ENCODE measurements at places on chromosomes 5 and 9.
A peak's percentile ranks its signal among the peaks of the same experiment; 100 is the strongest.

- DNase-seq = peak; percentile 85
These were observed 47.8 kb downstream of the NR3C1 start for GRCh38 chr5:143355710-143356109.

DNA sequence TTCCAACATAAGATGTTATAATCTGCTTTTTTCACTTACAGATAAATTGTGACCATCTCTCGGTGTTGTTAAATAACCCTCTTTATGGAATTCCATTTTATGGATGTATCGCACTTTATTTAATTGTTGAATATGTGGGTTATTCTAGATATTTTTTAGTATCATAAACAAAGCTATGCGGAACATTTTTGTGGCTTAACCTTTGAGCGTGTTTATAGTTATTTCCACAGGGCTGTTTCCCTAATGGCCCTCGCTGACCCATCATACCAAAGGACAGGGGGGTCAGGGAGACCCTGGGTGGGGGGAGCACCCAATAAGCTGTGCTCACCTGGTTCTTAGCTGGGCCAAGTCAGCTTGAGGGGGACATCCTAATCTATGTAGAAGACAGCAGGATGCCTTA lies 65.3 kb downstream of the NDST1 start:
- DNase-seq = no peak

GRCh38 chr9:11269036-11269435 lies 656.2 kb upstream of the PTPRD start:
- no peak for DNase-seq

DNA sequence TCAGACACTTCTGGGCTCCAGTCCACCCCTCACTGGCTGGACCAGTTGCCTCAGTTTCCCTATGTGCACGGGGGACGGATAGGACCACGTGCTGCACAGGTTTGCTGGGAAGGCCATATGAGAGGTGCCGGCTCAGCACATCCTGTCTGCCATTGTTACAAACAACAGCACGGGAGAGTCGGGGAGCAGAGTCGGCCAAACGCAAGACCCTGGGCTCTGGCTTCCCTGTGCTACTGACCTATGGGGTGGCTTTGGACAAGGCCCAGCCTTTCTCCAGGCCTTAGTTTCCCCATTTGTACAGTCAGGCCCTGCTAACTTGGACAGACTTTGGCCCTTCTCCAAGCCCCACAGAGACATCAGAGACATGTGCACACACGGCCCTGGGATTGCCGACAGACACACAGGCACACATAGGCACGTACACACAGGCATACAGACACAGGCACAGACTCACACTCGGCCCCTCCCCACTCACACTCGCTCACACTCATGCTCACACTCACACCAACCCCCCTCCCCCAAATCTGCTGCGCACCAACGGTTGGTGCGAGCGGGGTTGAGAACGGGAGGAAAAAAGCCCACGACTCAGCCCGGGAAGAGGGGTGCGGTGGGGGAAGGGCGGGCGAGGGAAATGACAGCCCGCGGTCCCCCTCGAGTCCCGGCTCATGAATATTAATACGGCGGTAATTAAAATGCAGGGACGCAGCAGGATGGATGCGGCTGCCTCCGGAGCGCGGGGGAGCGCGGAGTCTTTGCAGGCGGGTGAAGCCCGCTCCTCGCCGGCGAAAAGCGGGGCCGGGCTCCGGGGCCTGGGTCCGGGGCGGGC lies 133.0 kb downstream of the C9orf50 start:
- no peak for DNase-seq

DNA sequence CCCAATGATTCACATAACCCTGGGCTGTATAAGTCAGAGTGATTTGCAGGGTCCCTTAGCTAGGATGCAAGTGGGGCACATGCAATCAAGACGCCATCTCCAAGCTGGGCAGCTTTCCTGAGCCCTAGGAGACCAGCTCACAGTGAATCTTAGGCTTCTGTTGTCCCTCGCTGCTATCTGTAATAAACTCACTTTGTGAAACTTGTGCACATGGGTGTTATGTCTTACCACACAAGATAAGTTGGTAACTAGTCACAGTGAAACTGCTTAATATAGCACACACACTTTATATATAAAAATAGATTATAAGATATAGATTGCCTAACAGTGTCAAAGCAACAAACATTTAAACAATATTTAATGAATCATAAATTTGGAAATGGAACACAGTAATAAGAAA lies 658.5 kb downstream of the SLCO4C1 start:
- DNase-seq = no peak

DNA sequence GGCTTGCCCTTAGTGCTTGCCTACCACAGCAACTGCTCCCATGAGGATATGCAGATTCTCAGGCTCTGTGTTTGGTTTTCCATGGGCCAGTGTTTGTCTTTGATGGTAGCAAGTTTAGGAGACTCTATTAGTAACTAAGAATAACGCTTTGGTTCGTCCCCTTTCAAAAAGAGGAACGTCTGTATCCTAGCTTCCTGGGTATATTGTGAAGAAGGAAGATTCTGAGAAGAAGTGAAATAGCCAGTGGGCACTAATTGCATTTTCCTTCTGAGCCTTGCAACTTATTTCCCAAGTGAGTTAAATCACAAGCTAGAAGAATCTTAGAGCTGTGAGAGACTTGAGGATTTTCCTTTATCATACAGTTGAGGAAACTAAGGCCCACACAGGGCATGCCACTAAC lies 376.8 kb downstream of the PIK3R1 start:
- no peak for DNase-seq

DNA sequence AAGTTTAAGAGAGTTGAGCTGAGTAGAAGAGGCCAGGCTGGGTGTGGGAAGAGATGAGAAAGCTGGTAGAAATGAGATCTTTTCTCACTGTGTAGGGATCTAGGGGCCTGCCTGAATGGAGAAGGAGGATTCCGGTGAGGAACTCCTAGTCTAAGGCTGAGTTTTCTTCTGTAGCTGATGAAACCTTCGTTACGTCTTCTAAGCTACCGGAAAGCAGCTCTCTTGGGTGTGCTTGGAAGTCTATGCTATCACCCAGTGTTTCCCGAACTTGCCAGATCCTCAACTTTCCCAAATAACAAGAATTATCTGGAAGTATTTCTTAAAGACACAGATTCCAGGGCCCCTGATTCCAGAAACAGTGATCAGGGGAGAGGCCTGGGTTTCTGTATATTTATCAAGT lies 55.4 kb upstream of the TNFSF15 start:
- DNase-seq = no peak

DNA sequence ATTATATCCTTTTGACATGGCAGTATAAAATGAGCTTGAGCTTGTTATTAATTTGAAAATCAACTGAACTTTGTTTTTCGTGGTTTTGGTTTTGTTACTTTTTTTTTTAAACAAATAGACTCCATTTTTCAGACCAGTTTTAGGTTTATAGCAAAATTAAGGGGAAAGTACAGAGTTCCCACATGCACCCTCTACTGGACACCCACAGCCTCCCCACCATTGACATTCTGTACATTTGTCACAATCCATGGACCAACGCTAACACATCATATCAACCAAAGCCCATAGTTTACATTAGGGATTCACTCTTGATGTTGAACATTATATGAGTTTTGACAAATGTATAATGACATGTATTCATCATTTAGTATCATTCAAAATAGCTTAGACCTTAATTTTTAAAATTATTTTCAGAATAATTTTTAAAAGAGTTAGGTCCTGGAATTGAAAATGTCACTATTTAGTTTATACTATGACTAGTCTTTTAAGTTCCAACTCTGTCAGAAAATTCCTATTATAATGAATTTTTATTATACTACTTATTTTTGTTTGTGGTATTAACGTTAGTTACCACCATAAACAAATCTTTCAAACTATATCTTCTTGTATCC lies 35.3 kb upstream of the JMY start:
- DNase-seq = no peak

DNA sequence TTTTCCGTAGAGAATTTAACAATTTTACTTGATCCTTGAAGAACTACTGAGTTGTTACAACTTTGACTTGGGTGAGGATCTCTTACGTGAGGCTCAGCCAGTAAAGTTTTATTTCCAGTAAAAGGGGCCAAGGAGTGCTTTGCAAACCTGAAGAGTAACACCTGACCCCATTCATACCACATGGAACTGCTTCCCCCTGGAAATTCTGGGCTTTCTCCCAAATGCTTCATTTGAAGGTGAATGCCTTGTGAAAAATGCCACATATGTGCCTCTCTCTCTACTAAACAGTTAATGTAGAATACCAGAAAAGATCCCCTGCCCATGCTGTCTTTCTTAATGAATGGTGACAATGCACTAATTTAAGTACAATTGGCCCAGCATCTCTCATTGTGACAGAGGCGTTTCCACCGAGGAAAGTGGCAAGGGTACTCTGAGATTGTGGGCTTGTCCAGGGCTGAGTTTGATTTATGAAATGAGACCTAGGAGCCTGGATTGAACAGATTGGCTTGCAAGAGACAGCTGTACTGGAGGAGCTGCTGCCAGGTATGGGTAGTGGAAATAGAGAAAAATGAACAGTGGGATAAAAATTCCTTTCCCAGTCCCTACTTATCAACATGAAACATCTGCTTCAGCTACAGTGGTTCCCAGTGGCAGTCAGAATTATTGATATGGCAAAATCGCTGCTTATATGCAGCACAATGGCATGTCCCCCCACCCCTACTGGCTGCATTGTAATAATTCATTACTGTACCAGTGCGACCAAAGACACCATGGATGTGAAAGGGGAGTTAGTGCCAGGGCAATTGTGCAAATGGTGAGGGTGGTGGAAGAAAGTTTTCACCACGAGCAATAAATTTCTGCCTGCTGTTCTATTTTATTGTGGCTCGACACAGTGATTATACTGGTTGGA lies 843.7 kb upstream of the WWC1 start:
- no peak for DNase-seq

DNA sequence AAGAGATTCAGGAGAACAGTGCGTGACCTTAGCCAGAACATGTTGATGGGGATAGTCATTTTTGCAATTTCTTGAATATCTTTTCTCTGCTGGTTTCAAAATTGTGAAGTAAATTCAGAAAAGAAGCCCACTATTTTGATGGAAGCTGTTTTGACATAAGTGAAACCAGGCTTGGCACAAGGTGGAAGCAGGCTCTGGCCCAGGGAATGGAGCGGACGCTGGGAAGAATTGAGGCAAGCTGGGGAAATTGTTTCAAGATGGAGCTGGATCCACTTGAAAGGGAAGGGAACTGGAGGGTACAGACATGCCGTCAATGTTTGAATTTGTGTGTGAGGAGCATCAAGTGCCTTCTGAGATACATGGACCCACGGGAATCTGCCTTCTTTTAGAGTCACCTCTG lies 207.2 kb downstream of the GOLPH3 start:
- no peak for DNase-seq

DNA sequence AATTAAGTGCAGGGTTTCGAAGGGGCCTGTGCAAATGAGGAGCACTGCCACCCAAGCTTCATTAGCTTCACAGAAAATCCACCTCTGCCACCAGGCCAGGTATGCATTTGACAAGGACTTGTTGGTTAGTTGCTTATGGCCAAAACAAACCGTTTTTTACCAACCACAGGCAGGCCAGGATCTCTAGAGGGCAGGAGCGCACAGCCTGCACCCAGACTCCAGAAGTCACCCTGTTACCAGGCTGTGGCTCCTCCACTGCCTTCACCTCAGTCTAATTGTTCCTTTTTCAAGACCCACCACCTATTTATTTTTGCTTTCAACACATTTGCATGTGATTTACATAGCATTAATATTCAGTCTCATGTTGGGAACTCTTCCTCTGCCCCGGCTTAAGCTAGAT lies 78.3 kb upstream of the HSPA9 start:
- DNase-seq = no peak

- no peak for DNase-seq
These were observed 40.5 kb upstream of the LRRC14B start for GRCh38 chr5:150746-151145.

GRCh38 chr9:91760906-91761305 lies 189.1 kb downstream of the ROR2 start:
- DNase-seq = no peak

DNA sequence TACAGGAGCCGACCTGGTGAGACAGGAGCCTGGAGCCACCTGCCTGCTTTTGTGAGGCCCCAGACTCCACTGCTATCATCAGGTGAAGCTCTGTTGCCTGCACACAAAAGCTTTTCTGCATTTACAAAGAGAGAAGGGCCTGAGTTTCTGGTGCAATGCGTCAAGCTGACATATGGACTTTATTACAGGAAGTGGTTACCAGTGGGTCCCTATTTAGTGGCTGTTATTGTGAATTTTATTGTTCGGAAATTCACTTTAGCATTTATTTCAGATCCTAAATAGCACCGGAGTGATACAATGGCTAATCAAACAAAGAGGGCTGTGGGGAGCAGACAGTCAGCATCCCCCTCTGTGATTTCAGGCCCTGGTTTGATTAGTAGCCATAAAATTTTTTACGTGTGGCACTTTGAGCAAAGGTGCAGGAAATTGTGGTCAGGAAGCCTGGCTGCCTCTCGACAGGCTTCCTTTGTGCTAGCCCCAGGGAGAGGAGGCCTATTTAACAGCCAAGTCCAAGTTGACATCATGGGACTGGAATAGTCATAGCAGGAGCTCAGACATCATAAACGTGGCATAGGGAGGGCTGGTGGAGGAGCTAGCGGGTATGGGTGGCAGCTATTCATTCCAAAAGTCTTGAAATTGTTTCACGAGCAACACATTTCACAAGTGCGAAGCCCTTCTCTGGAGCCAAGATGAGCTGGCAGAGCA lies 8.4 kb downstream of the TGFBI start:
- no peak for DNase-seq

GRCh38 chr9:2872931-2873323 lies 29.0 kb upstream of the PUM3 start:
- DNase-seq = no peak

DNA sequence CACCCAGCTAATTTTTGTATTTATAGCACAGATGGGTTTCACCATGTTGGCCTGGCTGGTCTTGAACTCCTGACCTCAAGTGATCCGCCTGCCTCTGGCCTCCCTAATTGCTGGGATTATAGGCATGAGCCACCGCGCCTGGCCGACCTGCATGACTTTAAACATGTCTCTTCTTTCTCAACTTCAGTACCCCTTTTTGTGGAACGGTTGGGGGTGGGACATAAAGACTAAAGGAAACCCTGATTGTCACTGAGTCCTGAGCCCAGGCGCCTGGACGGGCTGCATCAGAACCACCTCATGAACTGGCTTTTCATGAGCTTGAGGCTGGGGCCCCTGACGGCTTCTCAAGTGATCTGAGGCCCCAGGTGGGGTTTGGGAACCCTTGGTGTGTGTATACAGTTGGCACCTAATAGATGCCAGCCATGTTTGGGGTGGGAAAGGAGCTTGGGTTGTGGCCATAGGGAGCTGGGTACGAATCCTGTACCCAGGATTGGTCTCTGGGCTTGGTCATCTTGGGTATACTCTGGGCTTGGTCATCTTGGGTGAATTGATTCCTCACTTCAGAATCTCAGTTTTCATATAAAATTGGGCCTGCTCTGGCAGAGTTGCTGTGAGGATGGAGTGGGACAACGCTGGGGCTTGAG lies 2.2 kb downstream of the GRK6 start:
- no peak for DNase-seq

GRCh38 chr5:95631255-95631958 lies 11.5 kb downstream of the GPR150 start:
- peak; percentile 44 for DNase-seq

- no peak for DNase-seq
These were observed 429.0 kb upstream of the ZNF608 start for GRCh38 chr5:125175348-125176004.
